GM18507 (cell line): ENCODE measurements at places on chromosomes 2 and 18.

- DNase-seq: no peak
Measured at GRCh38 chr2:105781274-105781978, 36.7 kb downstream of the NCK2 start.

DNA sequence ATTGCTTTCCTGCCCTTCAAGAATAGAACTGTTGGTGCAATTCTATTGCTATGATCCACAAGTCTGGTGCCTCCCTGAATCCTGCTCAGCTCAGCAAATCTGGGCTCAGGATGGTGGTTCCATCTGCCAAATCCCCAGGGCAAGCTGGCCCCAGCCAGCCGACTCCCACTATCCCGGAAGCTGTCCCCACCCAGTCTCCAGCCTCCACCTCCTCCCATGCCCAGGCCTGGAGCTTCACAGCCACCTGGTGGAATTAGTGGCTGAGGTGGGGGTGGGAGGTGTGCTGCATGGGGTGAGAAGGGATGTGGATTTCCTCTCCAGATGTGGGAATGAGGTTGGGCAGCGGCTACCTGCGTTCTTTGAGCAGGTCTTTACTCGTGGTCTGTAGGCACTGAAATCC, 119.3 kb upstream of the SMAD2 start:
- no peak for DNase-seq

DNA sequence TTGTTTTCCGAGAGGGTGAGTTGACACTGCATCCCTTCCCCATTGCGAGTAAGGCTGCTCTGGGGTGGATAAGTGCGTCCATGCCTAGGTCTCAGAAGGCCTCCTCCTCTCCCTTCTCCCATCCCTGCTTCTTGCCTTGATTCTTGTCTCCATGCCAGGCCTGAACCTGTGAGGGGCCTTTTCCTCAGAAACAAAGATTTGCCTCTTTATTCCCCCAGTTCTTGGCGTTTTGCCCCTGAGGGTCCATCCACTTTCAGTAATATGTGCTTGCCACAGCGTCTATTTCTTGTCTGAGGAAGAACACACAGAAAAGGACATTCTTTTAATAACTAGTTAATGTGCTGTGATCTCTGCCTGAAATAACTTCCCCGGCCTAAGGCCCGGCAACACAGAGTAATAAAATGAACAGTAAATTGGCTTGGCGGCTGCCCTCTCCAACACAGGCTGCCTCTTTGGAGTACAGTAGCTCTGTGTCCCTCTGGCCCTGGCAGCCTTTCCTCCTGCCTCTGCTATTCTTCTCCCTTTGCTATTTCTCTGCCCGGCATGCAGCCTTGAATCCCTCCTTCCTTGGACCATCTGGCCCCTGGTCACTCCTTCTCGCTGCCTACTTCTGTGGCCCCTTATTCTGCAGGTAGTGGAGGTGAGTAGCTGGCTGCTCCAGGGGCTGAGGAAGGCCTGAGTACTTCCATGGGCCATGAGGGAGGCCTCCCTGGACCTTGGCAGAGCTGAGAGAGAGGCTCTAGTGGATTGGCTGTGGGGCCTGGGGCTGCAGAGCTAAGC, 4.4 kb downstream of the EHD3 start:
- DNase-seq: no peak

- no peak for DNase-seq
Measured at GRCh38 chr18:42072407-42072806, 117.4 kb downstream of the PIK3C3 start.

- DNase-seq: no peak
Measured at GRCh38 chr2:42964439-42965083, 172.2 kb upstream of the HAAO start.

DNA sequence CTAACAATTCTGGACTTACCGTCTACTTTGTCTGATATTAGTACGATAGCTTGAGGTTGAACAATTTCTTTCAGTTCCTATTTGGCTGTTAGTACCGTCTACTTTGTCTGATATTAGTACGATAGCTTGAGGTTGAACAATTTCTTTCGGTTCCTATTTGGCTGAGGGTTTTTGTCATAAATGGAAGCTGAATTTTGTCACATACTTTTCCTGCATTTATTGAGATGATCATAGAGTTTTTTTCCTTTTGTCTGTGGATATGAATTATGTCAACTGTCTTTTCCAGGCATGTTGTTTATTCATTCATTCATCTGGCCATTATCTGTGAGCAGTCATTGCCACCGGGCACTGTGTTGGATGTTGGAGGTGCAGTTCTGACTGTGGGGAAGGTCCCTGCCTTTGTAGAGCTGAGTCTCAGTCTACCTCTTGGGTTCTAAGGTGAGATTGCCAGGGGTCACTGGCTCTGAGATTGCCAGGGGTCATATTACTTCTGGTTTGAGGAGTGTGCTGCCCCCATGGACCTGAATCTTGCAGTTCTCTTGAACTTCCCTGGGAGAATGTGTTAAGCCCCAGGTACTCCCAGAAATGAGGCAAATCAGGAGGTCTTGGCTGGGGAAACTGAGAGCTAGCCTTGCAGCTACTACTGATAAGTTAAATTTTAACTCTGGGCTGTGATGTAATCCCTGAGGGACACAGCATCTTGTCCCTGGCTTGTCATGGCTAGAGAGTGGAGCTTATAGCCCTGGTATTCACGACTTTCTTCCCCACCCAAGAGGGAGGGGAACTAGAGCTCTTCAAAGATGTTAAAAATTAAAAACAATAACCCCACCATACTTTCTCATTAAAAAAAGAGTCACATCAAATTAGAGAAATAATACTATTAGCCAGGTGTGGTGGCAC, 89.1 kb upstream of the MBOAT2 start:
- peak; percentile 22 for DNase-seq

DNA sequence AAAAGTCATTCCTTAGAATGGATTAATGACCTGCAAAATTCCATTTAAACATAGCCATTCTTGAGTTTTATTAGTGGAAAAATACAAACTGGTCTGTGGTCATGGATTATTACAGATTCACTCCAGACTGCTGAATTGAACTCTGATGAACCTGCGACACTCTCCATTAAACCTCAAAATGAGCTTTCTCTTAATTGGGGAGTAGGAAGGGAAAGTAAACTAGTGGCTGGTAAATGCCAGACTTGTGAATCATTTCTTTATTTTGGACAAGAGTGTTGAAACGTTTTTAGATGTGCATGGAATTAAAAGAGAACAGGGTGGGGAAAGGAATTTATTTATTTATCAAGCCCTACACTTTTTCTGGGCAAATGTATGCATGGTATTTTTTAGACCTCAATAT, 321.2 kb upstream of the FANCL start:
- no peak for DNase-seq

DNA sequence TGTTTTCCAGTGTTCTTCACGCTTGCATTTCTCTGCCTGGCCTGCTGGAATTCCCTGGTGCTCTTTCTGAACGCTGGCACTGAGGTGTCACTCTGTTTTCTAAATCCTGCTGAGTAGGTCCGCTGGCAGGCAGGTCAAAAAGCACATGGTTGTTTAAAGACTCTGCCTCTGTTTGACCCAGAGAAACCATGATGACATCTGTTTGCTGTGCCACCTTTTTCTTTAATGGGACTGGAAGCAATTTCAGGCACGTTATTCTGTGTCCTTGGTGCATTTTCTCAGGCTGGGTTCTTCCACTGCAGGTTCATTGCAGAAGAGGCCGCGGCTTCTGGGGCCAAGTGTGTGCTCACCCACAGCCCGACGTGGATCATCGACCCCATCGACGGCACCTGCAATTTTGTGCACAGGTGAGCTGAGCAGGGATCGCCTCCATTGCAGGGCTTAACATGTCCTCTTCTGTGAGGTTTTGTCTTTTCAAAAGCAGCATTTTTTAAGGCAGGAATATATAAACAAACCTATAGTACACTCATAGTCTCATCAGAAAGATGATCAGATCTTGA, 28.4 kb downstream of the IMPA2 start:
- no peak for DNase-seq

GRCh38 chr2:233448220-233448559, 93.9 kb downstream of the DGKD start:
- no peak for DNase-seq

- no peak for DNase-seq
Measured at GRCh38 chr2:200733713-200734198, 78.0 kb upstream of the BZW1 start.

GRCh38 chr2:173903601-173904394, 61.4 kb downstream of the SP3 start:
- DNase-seq: no peak

DNA sequence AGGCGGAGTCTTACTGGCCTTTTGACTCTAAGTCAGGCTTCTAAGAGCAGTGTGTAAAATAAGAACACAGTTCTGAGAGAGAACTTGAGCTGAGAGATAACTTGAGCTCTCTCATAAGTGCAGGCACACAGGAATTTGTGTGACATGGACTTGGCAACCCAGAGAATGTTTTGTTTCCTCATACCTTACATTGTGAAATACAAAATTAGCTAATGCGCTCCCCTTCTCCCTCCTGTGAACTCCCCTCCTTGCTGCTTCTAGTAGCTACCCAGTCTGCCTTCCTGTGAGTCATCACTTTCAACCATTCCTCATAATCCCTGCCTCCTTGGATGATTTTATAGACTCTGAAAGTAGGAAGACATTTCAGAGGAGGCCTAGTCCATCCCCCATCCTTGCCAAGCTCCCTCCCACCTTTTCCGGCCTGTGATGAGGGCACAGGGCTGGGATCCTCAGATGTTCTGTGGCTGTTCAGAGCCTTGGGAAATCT, 22.6 kb downstream of the FER1L5 start:
- no peak for DNase-seq

- no peak for DNase-seq
Measured at GRCh38 chr2:9463698-9464034, 10.7 kb upstream of the IAH1 start.

DNA sequence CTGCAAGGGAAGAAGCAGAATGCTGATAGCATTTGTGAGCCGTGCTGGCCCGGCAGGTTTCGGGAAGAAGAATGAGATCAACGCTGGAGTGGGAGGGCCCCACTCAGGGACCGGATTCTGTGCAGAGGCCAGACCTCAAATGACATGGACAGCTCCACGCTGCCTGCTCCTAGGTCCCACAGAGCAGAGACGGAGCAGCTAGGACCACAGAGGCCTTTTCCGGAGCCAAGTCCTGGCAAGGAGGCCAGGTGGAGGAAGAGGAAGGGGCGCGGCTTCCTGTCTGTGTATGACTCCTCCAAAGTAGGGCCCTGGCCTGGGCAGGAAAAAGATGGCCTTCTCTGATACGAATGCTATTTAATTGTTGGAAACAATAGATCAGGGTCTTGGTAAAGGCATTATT, 139.9 kb downstream of the LRRC30 start:
- no peak for DNase-seq

- no peak for DNase-seq
Measured at GRCh38 chr2:177992992-177993391, 79.6 kb downstream of the PDE11A start.

DNA sequence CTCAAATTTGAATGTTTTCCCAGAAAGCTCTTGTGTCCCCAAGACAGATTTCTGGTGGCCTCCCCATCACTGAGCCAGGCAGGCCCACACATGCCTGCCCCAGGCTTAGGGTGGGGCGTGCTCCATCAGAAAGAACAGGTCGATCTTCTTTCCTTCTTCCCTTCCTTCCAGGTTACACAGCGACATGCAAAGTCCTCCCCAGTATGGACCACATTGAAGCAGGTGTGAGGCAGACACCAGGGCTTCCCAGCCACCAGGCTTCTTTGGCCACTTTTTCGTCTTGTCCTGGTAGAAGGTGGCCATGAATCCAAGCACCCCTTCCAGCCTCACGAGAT, 41.4 kb upstream of the LAPTM4A start:
- DNase-seq: no peak

GRCh38 chr2:95354925-95355324, 47.6 kb upstream of the FAHD2A start:
- no peak for DNase-seq

DNA sequence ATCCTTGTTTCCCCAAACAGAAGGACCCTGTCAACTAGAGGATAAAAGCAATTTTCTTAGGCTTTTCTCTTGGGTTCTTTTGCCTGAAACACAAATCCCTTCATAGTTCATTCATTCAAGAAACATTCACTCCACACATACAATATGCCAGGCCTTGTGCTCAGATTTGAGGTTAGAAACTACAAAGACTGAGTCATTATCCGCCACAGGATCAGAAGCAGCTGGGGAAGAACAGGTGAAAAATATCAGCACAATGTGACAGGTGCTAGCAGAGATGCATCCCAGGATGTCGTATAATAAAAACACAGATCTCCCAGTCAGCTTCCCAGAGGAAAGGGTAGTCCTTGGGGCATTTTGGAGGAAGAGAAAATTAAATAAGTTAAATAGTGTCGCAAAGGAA, 172.4 kb downstream of the LRATD1 start:
- DNase-seq: no peak

GRCh38 chr2:24456599-24457556, 34.2 kb upstream of the NCOA1 start:
- no peak for DNase-seq
